HS-5 (cell line): ENCODE measurements at places on chromosomes 6 and 20.

DNA sequence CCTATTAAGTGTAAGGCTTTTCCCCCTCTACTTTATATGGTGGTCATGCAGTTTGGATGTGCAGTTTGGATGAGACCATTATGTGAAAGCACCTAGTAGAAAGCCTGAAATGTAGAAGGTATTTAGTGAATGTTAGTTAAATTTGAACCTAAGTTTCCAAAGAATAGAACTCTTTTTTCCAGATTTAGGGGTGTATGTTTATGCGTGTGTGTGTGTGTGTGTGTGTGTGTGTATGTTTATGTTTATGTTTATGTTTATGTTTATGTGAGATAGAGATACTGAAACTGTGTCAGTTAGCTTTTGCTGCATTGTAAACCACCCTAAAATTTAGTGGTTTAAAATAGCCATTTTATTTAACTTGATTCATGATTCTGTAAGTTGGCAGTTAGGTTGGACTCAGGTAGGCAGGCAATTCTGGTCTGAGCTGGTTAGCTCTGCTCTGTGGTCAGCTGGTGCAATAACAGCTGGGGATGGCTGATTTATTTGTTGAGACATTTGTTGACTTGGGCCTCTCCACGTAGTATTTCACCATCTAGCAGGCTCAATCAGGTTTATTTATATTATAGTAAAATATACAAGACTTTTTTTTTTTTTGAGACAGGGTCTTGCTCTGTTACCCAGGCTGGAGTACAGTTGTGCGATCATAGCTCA is 54.0 kb downstream of the STK4 start:
- no peak for DNase-seq

DNA sequence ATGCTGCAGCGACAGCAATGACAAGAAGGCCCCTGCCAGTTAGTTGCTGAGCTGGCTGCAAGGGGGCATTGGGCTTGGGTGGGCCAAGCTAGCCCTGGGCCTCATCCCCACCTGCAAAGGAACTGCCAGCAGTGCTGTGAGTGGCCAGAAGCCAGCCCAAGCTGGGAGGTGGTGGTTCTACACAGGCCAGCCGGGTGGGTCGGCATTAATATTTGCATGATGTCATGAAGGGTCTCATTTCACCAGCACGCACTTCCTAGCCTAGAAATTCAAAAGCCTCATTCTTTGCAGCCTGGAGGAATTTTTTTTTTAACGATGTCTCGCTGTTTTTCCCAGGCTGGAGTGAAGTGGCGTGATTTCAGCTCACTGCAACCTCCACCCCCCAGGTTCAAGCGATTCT is 62.0 kb downstream of the IYD start:
- DNase-seq = no peak

GRCh38 chr6:149782337-149782736 is 32.8 kb downstream of the PCMT1 start:
- DNase-seq = no peak

GRCh38 chr20:48787861-48788375 is 39.9 kb downstream of the PREX1 start:
- peak; percentile 92 for DNase-seq

DNA sequence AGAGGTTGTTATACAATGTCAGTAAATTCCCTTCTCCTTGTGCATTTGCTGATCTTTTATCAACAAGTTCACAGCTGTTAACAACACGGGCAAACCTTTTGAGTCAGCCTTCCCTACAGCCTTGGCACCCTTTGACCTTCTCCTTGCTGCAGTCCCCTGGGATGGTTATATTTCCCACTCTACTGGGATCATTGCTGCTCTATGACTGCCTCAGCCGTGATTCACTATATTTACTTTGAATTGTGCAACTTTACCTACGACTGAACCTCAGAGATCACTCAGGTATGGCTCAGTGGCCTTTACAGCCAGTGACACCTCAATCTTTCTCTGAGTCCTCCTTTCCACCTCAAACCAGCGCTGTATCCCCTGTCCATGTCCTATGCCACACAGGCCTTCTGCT is 1293.3 kb downstream of the EPHA7 start:
- no peak for DNase-seq

DNA sequence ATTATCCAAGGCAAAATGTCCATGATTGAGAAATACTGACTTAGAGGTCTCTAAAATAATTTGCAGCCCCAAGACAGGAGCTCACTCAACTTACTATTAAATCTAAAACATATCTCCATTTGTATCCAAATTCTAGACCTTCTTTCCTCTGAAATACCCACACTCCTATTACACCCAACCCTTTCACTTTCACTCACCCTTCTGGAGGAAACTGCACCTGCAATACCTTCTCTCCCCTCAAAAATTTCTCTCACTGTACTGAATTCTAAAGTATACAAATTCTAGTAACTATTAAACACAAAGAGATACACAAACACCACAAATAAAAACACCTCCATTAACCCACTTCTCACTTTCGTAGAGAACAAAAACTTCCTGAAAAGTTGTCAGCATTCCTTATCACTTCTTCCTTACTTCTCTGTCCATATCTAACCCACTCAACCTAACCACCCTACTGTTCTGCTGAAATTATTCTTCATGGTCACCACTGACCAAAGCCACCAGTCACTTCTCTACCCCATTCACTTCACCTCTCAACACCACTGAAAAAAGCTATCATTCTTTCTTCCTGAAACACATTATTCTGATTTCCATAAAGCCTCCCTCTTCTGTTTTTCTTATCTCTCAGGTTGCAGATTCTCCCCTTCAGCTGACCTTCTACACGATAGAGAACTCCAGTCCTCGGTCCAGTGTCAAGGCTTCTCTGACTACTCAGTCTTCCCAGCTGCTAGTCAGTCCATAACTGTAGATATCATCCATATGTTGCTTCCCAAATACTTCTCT is 12.0 kb downstream of the LMBRD1 start:
- DNase-seq = no peak

GRCh38 chr6:98971303-98971702 is 23.6 kb upstream of the FBXL4 start:
- DNase-seq = no peak

- no peak for DNase-seq
Measured at GRCh38 chr20:11539450-11539849, 378.2 kb upstream of the BTBD3 start.

DNA sequence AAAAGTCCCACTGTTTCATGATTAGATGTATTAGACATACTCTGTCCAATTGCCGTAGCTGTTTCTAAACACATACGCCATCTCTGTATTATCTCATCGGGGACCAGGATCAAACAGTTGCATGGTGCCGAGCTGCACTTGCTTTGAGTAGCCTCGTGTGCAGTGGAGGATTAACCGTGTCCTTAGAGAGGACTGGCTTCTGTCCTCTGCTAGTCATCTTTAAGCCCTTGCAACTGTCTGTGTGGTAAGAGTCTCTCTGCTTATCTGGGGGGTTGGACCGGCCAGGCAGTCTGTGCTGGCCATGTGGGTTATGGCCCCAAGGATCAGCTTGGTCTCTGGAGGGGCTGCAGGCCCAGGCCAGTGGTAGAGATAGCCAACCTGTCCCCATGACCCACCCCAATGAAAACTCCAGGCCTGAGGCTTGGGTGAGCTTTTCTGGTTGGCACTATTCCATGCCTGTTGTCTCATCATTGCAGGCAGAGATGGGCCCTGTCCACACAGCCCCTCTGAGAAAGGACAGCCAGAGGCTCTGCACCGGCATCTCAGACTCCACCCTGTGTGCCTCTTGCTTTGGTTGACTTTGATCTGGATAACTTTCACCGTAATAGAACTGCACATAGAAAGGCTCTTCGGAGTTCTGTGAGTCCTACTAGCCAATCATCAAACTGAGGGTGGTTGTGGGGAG is 137.3 kb upstream of the SNX9 start:
- DNase-seq = no peak

- no peak for DNase-seq
Measured at GRCh38 chr6:161866570-161866969, 592.7 kb upstream of the AGPAT4 start.

DNA sequence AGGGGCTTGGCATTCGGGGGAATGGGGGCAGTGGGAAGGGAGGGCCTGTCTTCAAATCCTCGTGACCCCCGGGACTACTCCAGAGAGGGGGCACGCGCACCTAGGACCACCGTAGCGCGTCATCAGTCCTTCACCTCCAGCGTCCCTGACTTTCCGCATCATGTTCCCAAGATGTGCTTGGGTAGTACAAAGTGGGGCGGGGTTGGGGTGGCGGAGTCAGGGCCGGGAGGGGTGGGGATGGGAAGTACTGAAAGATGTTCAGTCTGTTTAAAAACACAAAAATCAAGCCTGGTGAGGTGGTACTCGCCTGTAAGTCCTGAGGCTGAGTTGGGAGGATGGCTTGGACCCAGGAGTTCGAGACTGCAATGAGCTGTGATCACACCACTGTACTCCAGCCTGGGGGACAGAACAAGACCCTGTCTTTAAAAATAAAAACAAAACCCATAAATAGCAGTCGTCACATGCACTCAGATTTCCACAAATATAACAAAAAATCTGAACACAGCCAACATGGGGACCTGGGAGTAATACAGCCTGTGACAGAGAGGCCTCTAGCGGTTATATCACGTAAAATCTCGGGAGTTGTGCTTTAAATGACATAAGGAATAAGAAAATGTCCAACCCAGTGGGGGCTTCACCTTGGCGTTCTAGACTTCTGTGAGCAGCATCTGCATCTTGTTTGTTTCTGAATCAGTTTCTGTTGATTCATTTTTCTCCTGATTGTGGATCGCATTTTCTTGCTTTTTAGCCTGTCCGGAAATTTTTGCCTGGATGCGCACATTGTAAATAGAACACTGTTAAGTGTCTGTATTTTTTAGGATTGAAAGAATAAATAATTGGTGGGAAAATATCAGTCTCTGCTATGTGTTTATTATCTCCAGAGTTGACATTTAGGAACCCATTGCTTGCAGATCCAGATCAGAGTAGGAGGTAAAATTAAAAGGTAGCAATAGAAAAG is 698 bp upstream of the LRP11 start:
- DNase-seq = no peak

DNA sequence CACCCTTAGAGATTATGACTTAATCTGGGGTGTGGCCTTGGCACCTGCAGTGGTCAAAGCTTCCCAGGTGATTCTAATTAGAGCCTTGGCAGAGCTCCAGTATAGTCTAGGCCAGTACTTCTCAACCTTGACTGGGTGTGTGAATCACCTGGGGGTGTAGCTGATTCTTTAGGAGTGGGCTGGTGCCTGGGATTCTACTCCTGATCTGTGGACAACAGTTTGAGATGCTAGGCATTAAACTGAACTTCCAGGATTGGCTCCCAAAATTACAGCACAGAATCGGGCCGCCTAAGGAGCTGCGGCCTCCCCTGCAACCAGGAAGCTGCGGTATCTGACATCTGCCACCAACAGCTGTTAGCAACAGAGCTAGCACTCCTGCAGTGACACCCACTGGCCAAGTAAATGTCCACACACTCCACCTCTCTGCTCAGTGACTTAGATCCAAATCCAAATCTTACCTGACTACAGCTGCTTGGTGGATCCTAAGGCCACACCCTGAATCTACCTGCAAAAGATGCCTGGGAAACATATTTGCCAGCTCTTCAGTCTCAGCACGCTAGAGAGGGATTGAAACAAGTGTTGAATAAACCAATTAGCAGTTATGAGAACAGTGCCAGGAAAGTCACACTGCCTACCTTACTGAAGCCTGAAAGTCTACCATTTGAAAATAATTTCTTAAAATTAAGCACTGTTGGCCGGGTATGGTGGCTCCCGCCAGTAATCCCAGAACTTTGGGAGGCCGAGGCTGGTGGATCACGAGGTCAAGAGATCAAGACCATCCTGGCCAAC is 126.7 kb downstream of the UNC5CL start:
- no peak for DNase-seq

DNA sequence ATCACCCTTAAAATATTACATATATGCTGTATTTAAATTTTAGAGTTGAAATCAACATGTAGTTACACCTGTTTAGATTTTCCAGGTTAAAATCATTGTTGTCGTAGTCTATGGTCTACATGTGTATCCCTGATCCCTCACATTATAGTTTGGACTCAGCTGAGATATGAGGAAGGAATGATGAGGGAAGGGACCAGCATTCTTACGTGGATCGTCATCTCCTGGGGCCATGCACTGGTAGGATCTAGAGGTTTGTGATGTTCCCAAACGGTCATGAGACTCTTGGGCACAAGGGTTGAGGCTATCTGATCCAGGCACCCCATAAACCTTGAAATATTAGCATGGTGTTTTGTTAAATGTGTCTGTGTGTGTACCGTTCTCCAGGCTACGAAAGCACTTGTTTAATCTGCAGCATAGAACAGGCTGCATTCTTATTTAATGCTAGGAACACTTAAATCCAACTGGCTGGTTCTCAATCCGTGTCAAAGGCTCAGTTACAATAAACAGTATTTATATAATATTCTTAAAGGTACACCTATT is 55.4 kb downstream of the IPCEF1 start:
- DNase-seq = no peak

GRCh38 chr20:31542201-31542842 is 28.1 kb downstream of the HM13 start:
- DNase-seq = peak; percentile 46

- DNase-seq = no peak
Measured at GRCh38 chr6:152984513-152984872, 1.7 kb upstream of the FBXO5 start.

DNA sequence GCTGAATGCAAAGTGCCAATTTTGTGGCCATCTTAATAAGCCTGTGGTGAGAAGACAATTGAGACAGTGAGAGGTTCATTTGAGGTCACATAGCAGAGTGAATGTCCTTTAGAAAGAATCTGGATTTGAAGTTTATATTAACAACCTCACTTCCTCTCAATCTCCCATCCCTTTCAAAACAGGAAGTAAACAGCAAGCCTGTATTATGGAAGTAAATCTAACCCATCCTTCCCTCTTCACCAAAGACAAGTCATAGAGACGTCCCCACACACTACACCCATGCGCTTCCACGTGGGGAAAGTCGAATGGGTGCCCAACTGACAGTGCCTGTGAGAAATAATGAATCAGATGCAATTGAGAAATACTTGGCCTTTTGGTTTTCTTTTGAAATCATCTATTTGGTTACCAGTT is 28.8 kb upstream of the CCND3 start:
- peak; percentile 42 for DNase-seq

GRCh38 chr6:106103728-106104109 is 17.6 kb downstream of the PRDM1 start:
- DNase-seq = no peak

DNA sequence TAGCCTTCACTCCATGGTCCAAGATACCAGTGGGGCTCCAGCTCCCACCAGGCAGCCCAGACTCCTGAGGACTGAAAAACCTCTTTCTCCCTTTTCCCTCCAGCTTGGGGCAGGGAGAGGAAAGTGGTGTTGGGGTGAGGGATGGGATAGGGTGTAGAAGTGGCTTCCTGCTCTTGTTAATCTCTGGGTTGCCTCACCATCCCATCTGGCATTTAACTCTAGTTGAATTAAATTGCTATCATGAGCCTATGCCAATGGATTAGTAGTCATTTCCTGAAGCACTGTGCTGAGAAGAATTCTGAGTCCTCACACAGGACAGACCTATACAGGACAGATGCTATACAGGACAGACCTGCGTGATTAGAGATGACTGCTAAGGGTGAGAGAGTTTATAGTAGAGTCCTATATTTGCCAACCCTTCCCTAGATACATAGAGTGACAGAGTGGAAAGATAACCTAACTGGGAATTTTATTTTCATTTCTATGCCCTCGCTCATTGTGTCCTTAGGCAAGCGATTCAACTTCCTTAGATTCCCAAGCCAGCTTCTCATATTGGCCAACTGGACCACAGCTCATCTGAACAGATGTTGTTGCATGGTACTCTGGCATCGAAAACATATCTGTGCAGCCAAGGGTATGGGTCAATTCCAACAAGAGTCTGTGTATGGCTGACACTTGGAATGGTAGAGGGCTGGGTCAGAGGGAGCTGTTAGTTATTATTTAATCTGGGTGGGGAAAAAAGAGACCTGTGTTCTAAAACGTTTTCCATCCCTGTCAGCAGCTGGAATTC is 42.8 kb downstream of the MCHR2 start:
- DNase-seq = peak; percentile 2

- no peak for DNase-seq
Measured at GRCh38 chr6:51616243-51616642, 471.2 kb downstream of the PKHD1 start.
